GM12891 (cell line): ENCODE measurements at places on chromosomes 1 and 21.

DNA sequence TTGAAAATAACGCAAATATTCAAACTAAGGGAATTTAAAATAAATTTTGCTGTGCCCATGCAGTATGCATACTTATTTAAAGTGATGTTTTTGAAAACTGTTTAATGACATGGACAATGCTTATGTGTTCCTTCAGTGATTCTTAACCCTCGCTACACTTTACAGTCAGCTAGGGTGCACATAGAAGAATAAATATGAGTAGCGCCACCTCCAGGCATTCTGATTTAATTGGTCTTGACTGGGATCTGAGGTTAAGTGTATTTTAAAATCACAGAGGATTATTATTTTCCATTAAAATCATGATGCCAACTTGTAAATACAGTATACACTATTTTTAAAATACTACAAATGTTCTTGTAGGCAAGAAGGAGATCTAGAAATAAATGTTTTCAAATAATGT lies 373.5 kb upstream of the ADGRL4 start:
- DNase-seq: no peak

DNA sequence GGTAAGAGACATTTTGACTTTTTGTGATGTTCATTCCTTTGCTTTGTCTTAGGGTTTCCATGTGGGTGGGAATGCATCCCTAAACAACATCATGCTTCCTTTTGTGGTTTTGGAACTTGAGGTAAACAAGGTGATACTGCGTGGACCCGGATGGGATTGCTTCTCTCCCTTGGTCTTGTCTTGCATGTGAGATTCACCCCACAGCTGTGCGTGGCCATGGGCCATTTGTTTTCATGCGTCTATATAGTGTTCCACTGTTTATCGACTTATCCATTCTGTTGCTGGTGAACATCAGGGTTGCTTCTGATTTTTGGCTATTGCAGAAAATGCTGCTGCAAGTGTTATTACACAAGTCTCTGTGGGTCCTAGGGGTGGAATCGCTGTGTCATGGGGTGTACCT lies 21.1 kb downstream of the CRYAA start:
- no peak for DNase-seq

DNA sequence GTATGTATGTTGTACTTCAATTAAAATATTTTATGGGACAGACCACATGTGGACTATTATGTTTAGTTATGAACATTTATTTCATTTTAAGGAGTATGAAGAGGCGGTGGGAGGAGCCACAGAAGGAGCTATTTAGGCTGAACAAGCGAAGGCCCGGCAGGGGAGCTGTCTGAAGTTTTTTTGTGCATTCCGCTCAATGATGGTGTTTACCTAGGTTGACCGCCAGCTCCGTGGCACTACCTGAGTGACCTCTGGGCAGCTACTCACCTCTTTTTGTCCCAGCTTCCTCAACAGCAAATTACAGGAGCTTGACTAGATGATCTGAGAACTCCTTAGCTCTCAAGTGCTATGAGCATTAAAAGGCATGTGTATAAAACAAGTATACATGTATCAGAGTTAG lies 32.7 kb upstream of the C1orf198 start:
- DNase-seq: no peak

GRCh38 chr1:232344791-232345399 lies 285.0 kb downstream of the SIPA1L2 start:
- no peak for DNase-seq

GRCh38 chr1:81605023-81605422 lies 195.7 kb upstream of the ADGRL2 start:
- no peak for DNase-seq

DNA sequence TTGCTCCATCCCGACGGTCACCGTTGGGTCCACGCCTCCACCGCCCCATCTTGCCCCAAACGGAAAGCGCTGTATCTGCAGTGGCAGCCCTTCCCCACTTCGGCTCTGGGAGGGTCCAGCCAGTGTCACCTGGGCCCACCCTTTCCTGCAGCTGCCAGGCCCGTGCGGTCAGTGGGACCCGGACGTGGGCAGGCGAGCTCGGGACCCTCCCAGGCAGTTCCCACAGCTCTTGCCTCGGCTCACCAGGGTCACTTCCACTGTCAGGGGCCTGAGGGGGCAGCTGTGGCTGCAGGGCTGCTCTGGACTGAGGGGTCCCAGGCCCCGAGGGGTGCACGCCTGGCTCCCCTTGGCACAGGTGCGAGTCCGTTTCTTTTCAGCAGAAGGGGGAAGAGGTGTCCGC lies 80.7 kb downstream of the SKI start:
- DNase-seq: no peak

GRCh38 chr1:219794085-219794743 lies 134.1 kb downstream of the SLC30A10 start:
- DNase-seq: no peak
